ENCODE measurements at places on chromosomes 5 and 9. TPM values are rescaled to one million over a fixed set of nuclear protein-coding genes. Genes with fewer than 3 reads are reported as not detected.
A peak's percentile ranks its signal among the peaks of the same experiment; 100 is the strongest.

DNA sequence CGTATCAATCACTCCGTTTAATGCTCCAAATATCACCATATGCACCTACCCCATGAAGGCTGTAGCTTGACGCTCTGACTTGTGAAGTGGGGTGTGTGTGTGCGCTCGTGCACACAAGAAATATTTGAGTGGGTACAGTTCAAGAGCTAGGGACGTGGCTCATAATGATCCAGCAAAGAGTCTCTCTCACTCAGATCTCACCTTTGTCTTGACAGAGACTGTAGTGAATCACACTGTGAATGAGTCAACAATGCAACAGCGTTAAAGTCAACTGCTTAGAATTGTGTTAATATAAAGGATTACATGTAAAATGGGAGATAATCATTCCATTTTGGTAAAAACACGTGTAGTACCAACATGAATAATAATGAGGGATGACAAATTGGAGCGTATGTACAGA is 119.4 kb downstream of the MED27 start:
- ATAC-seq, result peak; percentile 78

- no peak for ATAC-seq
Observed at GRCh38 chr9:121582641-121583040, 68.8 kb upstream of the DAB2IP start.

DNA sequence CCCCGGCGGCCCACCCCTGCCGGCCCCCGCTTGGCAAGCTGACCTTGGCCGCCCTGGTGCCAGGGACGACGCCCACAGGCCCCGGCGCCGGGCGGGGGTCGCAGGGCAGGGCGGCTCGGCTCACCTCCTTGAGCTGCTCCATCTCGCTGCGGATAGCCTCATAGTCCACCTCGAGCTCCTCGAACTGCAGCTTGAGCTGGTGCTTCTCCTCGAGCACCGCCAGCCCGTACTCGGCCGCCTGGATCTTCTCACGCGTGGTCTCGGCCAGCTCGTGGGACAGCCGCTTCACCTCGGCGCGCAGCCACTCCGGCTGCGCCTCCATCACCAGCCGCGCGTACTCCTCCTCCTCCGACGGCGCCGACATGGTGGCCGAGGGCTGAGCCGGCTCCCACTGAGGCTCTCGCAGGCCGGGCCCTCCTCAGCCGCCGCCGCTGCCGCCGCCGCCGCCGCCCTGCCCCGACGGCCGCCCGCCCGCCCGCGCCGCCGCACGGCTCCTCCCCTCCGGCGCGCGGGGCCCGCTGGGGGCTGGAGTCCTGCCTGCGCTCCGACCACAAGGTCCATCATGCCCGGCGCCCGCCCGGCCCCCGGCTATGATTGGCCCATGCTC is at the start of gene BICD2:
BICD2 (minus strand) TSS at position 453 of the 607 bp plus-strand sequence; CDS start at position 364, 89 bp downstream.
- no peak for ATAC-seq

GRCh38 chr5:136279314-136279713 is 86.0 kb downstream of the TRPC7 start:
- ATAC-seq, result no peak

The RMND5B gene
- total RNA-seq, result 19.8 TPM

The TMEM174 gene
- total RNA-seq, result 0.18 TPM

DNA sequence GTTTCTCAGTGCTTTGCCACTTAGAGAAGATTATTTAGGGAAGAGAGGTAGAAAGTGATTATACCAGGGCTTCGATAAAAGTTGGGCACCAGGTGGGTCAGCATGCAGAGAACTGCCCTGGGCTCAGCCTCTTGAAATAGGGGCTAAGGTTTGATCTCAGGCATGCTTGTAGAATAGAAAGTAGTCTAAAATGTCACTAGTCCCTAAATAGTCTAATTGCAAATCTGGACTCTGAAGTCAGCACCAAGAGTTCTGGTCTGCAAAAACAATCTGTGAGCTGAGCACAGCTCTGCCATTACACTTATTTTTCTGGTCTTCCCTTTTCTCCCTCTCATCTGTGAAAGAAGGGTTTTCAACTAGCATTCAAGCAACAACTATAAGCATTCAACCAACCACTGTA is 248.0 kb downstream of the SMARCA2 start:
- ATAC-seq, result no peak

- ATAC-seq, result no peak
Observed at GRCh38 chr9:13648676-13649075, 369.2 kb upstream of the MPDZ start.

DNA sequence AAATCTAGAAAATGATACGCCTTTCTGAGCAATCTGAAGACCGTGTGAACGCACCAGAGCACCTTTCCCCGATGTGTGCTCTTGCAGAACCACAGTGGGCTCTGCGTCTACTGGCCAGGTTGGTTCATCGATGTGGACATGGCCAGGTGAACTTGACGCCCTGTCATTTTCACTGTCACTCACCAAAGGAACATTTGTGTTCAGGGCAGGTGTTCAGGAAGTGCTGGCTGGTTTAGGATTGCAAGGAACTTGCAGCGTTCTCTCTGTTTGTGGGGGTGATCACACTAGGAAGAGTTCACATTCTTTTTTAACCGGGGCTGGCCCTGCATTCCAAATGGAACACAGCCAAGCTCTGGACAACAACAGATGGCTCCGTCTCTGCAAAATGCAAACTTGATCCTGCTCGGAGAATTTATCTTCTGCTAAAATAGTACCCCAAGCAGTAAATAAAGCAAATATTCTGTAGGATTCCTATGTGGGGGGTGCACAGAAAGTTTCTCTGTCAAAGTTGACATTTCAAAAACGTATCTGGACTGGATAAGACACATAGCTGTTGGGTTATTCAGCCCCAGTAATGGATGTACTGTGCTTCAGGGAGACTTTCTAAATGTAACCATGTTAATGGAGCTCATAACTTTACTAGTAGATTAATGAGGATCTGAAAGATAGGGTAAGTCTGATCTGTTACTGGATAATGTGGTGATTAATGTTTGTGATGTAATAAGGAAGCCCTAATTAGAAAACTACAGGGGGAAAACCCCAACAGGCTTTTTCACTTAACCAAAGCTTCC is 45.7 kb upstream of the FANCC start:
- no peak for ATAC-seq

Data from motor neuron (in vitro differentiated cells).